ENCODE measurements at places on chromosomes 7 and 10.

DNA sequence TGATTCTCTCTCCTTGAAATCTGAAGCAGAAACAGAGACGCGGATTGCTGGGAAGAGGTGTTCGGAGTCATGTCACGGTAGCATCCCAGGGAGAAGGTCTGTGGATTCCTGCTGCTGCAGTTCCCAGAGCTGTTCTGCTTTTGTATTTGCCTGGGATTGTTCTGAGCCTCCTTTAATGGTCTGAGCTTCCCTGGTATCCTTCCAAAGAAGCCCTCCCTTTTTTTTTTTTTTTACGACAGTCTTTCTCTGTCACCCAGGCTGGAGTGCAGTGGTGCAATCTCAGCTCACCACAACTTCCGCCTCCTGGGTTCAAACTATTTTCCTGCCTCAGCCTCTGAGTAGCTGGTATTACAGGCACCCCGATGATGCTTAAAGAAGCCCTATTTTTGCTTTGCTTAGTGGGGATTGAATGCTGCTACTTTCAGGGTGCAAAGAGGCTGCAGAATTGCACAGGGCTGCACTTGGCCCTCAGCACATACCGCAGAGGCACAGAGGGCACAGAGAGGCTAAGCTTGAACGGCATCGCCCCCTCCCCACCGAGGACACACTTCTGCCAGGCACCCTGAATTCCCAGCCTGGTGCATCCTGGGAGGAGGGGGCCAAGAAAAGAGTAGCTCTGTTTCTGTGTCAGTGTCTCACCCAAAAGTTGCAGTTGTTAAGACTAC is 208.6 kb upstream of the GALNT17 start:
- no peak for DNase-seq

- DNase-seq, result peak; percentile 27
Observed at GRCh38 chr10:96524741-96525140, 11.0 kb upstream of the TLL2 start.

DNA sequence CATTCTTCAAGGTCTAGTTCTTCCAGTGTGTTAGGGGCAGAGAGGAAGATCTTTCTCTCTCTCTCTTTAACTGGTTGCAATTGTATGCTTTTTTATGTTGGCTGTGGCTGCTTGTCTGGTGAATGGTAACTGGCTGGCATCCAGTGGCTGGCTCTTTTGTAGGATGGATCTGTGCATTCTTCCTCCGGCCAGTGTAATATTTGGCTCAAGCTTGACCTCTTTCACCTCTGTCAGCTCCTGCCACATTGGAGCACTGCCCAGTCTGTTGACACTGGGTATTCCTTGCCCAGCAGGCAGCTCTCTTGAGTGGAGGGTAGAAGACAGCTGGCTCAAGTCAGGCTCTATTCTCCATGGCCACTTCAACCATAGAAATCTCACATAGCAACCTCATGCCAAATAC is 528.3 kb downstream of the PHTF2 start:
- peak; percentile 57 for DNase-seq

DNA sequence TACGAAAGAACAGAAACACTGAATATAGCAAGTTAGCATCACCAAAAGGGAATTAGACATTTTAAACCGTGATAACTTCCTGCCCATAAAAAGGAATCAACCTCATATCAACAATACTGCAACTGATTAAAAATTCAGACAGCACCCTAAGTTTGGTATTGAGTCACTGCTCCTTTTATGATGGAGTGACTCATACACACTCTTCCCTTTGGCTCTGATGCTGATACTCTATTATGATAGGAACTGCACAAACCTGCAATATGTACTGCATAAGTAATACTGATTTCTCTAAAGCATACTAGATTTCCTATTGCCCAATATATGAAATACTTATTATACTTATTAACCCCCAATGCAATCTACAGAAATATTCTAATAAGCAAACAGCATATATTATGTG is 118.7 kb downstream of the PARD3 start:
- no peak for DNase-seq

- no peak for DNase-seq
Observed at GRCh38 chr7:66771795-66772194, 31.3 kb downstream of the RABGEF1 start.

DNA sequence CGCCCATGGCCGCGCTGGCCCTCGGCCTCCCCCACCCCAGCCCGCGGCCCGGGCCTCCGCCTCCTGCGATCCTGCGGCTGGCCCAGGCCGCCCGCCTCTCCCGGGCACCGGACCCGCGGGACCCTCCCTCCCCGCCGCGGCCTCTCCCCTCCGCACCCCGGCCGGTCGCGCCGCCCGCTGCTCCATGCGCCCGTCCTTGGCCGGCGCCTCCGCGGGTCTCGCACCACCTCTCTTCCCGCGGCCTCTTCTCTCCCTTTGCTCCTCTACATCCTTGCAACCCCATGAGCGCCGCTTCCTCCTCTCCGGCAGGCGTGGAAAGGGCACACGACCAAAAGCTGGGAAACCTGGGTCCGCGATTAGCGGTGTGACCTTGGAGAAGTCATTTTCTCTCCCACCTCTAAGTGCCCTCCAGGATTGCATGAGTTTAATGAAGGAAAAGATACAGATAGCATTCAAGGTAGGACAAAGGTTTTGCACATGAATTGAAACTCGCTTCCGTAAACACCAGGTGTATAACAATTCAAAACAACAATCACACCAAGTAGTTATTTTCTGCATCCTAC is 448 bp upstream of the SRPK2 start:
- peak; percentile 29 for DNase-seq

- DNase-seq, result no peak
Observed at GRCh38 chr10:88342733-88343310, 240.3 kb downstream of the RNLS start.

GRCh38 chr10:123559066-123559822 is 106.9 kb upstream of the GPR26 start:
- DNase-seq, result peak; percentile 6

GRCh38 chr7:104791080-104791479 is 222.9 kb upstream of the KMT2E start:
- DNase-seq, result no peak

GRCh38 chr10:112221545-112221944 is 38.0 kb upstream of the GPAM start:
- no peak for DNase-seq

DNA sequence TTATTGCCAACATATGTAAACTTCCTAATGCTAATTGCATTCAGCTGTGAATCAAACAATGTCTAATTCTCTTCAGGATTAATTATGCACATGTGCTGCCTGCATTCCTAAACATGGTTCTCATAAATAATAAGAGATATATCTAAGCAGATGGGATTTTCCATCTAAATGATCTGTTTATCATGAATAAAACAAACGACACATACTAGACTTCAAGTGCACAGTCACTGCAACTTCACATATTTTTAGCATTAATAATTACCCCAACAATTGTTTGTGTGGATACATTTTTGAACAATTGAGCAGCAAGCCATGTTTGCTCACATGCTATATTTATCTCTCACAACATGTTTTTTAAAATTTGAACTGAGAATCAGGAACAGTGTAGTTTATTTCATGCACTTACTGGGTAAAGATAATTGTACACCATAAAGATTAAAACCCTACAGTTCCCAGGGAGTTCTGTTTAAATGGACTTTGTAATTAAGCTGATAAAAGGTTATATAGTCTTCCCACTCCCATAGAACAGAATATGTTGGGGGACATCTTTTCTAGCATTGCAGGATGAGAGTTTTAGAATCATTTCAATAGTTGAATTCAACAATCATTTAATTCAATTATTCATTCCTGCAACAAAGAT is 378.5 kb downstream of the MDFIC start:
- DNase-seq, result no peak

DNA sequence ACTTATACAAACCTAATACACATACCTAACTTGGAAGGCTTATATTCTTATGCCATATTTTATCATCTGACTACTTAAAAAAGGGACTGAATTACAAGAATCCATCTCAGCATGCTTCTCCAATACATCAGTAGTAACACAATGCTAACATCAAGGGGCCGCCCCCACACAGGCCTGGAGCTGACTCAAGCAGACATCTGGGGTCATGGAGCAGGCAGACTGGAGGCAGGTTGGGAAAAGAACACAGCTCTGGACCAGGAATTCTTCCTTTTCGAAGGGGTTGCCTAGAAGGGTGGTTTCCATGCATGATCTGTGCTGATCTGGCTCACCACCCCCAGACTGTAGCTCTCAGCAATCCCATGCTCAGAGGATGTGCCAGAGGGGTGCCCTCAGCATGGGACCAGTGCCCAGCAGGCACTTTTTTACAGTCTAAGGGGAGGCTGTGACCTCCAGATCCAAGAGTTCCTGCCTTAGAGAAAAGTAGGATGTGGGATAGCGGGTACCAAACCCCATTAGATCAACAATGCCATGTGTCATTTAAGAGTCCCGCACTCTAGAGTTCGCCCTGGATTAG is 26.1 kb upstream of the DUSP5 start:
- DNase-seq, result no peak

DNA sequence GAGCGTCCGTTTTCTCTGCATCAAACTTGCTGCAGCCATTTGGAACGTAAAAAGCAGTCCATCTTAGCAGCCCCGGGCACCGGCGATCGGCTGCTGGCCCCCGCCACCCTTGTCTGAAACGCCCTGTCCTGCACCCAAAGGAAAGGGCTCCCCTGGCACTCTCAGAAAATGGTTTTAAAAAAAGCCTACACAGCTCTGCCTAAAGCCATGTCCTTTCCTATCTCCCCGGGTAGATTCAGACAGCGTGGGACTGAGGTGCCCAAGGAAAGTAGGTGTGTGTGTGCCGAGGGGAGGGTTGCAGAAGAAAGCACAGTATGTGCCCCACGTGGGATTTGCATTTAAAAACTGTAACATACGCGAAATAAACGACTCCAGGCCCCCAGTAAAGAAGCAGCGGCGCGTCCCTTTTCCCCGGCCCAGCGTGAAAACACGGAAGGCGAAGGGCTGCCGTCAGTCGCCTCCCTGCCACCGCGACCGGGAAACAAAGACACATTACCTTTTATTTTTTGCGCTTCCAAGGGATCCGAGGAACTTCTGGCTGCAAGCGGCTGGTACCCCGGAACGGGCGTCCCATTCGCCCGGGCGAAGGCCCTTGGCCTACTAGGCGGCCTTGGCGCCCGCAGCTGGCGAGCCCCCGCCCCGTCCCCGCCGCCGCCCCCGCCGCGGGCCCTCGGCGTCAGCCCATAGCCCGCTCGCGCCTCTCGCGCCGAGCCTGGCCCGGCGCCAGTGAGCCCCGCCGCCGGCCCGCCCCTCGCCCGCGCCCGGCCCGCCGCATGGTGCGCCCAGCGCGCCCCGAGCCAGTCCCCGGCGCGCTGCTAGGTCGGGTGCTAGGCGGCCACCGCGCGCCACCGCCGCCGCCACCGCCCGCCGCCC is 304.6 kb downstream of the PRPF18 start:
- no peak for DNase-seq

DNA sequence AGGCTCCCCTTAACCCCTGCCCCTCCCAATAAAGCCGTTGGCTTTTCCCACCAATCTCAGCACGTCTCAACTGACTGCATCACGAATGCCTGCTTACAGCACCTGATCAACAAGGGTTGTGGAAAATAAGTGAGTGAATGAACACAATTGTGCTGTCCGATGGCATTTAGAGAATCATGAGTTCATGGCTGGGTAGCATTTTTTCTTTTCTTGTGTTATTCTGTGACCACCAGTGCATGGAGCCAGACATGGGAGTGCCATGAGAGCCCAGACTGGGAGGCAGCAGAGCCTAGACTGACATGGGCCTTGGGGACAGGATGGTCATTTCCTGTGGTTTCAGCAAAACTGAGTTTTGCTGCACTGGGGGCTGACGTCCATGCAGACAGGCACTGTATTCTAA is 254.1 kb upstream of the IGFBP3 start:
- DNase-seq, result no peak

GRCh38 chr10:31698181-31698830 is 230.3 kb downstream of the ARHGAP12 start:
- no peak for DNase-seq

DNA sequence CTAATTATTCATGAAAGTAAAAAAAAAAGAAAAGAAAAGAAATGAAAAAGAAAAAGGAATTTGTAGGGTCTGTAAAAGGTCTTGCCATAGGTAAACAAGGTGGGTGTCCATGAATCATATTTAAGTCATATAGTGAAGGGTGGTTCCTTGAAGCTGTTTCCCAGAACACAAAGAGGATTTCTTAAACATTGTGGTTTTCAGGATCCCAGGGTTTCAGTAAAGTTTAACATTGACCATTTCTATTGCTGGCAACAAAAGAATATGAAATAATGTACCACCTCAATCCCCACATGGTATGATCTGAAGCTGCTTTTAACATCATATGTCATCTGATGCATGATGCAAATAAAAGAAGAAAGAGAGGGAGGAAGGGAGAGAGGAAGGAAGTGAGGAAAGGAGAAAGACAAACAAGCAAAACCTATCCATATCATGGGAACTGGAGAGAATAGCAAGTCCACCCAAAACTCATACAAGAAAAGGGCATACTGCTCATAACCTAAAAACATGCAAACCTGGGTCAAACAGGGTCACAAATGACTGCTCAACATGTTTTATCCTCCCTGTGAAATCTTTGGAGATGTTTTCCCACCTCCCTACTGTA is 663.5 kb downstream of the SORCS1 start:
- DNase-seq, result no peak

- no peak for DNase-seq
Observed at GRCh38 chr10:36023939-36024338, 381.8 kb upstream of the FZD8 start.

GRCh38 chr10:61164458-61165160 is 220.6 kb upstream of the RHOBTB1 start:
- no peak for DNase-seq

- no peak for DNase-seq
Observed at GRCh38 chr10:25768167-25768566, 165.9 kb upstream of the MYO3A start.

DNA sequence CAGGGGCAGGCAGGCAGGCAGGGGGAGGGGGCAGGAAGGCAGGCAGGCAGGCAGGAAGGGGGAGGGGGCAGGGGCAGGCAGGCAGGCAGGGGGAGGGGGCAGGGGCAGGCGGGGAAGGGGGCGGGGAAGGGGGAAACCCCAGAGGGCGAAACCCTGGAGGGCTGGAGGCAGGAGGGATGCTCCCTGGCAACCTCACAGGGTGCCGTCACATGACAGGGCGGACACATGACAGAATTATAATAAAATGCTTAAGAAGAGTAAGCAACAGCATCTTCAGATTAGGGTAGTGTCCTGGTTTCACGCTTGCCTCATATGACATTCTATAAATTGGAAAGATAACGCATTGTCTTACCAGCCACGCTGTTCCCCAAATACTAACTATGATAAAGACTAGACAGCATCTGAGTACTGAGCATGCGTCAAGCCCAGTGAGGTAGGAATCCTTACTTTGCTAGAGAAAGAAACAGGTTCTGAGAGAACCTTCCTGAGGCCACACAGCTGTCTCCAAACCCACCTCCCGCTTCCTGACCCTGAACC is 131.6 kb downstream of the DIP2C start:
- no peak for DNase-seq

DNA sequence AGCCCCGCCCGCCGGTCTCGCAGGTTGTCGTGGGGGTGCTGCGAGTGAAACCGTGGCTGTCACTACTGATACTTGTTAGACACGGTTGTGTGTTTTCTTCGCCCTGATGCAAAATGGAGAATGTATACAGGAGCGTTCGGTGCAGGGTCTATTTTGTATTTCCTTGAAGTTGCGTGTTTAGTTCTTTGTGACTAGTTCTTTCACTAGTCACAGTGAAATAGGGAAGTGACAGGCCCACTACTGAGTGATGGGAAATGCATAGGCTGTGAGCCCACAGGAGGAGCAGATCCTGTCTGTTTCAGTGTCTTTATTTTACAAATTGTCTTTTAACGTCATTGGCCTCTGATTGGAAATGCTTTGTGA is 675 bp downstream of the ABRAXAS2 start:
- DNase-seq, result no peak
